LNCaP clone FGC (cell line): ENCODE measurements at places on chromosomes 5 and 9.

DNA sequence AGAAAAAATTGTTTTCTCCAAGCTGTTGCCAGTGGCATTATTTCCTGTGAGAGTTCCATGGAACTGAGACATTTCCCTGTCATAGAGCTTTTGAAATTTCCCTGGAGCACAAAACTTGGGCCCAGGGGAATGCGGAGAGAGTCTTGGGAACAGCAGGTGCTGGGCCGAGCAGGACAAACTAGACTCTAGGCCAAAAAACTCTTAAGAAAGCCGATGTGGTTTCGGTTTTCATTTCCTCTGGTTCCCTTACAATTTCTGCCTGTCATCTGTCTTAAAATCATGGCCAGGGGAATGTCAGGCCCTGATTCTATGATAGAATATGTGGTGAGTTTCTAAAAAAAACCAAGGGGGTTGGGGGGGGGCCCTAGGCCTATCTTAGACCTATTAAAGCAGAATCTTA is 4.6 kb downstream of the SLC35A4 start:
- DNase-seq = no peak

DNA sequence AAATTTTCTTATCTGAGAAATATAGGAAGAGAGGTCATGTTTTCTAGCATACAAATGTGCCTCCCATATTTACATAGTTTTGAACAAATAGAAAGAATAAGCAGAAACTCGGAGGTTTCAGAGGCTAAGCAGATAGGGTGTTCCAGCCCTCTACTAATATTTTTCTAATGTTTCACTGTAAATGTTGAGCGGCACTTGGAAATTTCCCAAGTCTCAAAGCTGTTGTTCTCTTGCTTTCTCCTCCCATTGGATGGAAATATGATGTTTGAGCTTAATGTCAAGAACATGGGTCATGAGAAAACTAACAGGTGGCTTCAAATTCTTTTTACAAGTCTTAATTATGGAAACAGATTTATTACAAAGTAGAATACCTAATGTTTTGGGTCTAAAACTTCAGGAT is 5.1 kb downstream of the SPINK1 start:
- no peak for DNase-seq

GRCh38 chr5:171128136-171128535 is 180.9 kb upstream of the TLX3 start:
- no peak for DNase-seq

DNA sequence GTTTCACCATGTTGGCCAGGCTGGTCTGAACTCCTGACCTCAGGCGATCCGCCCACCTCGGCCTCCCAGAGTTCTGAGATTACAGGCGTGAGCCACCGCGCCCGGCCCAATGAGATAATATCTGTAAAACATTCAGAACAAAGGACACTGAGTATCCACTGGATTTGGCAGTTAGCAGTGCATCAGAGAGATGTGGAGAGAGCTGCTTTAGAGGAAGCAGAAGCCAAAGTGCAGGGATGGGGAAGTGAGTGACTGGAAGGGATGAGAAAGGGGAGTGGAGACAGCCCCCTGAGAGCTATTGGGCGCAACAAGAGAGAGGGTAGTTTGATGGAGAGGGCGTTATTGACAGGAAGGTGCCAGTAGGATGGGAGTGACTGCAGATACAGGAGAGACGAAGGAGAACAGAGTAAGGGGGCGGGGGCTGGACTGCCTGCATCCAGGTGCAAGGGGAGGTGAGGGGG is 157.5 kb upstream of the SHB start:
- DNase-seq = no peak

DNA sequence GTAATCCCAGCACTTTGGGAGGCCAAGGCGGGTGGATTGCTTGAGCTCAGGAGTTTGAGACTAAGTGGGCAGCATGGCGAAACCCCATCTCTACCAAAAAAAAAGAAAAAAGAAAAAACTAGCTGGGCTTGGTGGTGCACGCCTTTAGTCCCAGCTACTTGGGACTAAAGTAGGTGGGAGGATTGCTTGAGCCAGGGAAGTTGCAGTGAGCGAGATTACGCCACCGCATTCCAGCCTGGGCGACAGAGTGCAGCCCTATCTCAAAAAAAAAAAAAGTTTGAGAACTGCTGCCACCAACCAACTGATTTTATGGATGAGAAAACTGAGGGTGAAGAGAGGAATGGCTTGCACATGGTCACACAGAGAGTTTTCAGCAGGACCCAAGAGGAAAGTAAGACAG is 175.1 kb downstream of the DOCK8 start:
- no peak for DNase-seq

- no peak for DNase-seq
Observed at GRCh38 chr5:90097082-90097477, 312.5 kb downstream of the CETN3 start.

DNA sequence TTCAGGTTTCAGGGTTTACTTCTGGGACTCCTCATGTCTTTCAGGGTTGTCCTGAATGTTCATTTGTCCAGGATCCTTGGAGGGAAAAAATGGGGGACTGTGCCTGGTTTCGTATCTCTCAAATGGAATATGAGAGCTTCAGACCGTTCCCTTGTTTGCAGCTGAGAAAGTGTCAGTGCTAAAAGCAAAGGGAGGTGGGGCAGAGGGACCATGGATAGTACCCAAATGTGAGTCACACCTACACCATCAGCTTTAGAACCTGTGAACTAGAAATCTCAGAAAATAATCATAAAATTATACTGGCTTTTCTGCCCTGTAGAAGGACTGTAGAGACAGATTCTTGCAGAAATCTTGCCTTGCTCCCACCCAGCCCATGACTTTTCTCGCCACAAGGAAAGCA is 84.3 kb upstream of the TAF11L2 start:
- no peak for DNase-seq

DNA sequence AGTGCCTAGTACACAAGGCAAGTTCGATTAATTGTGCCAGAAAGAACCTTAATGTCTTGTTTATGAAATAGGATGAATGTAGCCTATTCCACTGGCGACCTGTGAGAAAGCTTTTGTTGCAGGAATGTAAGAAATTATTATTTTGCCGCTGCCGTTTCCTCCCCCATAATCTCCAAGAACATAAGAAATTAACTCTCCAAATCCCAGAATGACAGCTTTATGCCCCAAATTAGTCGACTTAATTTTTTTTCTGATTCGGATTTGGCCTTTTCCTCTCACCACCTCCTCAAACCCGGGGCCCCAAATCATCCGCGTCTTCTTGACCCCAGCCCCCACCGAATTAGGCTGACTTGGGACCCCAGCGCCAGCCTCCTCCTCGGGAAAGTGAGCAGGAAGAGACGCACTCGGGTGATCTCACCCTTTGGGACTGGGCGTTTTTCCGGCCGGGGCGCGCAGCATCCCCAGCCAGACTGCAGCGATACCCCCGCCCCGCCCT is 682 bp upstream of the SPTAN1 start:
- DNase-seq = no peak

- DNase-seq = no peak
Observed at GRCh38 chr5:83204651-83205050, 127.3 kb downstream of the XRCC4 start.

DNA sequence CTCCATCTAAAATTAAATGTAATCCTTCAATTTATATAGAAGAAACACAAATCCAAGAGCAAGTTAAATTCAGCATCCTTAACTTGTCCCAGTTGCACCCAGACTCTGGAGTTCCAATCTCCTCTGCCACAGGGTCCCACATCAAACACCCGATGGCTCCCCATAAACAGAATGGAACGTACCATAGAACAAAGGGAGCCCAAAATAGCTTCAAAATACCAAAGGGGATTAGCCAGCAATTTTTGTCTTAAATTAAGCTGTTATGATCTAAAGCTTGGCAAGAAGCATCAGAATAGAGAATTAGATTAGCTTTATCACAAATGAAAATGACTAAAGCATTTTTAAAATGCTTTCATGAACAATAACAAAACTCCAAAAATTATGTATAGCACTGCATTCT is 112.8 kb downstream of the FANCC start:
- no peak for DNase-seq

GRCh38 chr9:116015855-116016254 is 137.7 kb upstream of the PAPPA start:
- no peak for DNase-seq

GRCh38 chr9:111050819-111051218 is 12.5 kb upstream of the LPAR1 start:
- DNase-seq = no peak

DNA sequence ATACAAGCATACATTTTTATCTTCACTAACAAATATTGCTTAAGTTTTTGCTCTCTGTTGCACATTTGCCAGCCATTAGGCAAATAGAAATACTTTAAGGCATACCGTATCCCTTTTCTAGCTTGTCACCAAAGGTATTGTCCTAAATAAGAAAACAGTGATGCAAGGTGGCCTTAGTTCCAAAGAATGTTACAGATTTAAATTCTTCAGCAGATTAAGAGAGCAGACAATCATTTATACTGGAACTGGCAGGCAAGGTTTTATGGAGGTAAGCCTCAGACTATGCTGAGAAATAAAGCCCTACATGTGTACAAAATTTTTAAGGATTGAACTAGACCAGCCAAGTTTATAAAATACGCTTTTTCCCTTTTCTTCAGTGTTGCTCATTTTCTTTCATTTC is 247.8 kb downstream of the IZUMO3 start:
- DNase-seq = no peak
